Esophagus mucosa (tissue), 1 donor: ENCODE measurements at places on chromosomes 2 and 18.
A peak's percentile ranks its signal among the peaks of the same experiment; 100 is the strongest.

- ATAC-seq, result peak; percentile 88
Measured at GRCh38 chr2:157327621-157328500, 2.2 kb upstream of the ERMN start.

- no peak for ATAC-seq
Measured at GRCh38 chr2:226423498-226423960, 376.1 kb downstream of the IRS1 start.

GRCh38 chr2:231604101-231604684 lies 11.5 kb downstream of the TEX44 start:
- peak; percentile 2 for ATAC-seq

DNA sequence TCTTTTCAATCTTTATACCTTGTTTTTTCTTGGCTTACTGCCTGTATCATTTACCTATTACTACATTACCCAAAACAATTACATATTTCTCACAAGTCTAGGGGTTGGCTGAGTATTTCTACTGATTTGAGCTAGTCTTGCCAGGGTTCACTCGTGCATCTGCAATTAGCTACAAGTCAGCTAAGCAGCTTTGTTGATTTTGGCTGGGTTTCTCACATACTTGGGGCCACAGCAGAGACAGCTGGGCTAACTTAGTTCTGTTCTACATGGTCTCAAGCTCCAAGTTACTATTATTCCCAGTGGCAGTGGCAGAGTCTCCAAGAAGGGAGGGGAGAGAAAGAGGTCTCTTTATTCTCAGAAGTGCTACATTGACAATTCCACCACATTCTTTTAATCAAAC lies 54.7 kb upstream of the SP5 start:
- no peak for ATAC-seq

DNA sequence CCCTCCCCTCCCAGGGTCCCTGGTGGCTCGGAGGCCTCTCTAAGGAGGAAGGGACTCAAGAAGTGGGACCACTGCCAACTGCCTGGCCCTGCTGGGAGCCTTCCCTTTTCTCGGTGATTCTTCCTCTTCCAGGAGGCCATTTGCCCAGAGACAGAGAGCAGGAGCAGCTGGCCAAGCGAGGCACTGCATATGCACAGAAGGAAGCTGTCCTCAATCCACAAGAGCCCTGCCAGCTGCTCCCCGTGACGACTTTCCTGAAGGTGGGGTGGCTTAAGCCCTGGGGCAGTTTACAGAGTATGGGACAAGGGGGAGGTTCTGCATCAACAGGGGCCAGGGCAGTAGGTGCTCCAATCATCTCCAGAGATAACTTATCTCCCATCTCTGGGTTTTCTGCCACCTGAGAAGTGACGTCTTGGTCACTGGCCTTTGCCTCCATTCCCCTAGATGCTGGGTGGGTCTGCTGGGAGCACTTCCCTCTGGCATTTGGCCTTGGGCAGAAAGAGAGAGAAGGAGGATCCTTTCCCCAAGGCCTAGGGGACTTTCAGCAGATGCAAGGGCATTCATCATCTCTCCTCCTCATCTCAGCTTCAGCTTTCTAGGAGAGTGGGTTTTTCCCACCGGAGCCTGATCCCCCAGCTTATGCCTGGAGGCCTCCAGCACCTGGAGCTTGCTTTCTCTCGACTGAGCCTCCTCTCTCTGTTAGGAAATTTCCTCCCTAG lies 28.5 kb downstream of the CIB4 start:
- no peak for ATAC-seq

GRCh38 chr18:12907258-12907925 lies 23.4 kb upstream of the PTPN2 start:
- ATAC-seq, result no peak

DNA sequence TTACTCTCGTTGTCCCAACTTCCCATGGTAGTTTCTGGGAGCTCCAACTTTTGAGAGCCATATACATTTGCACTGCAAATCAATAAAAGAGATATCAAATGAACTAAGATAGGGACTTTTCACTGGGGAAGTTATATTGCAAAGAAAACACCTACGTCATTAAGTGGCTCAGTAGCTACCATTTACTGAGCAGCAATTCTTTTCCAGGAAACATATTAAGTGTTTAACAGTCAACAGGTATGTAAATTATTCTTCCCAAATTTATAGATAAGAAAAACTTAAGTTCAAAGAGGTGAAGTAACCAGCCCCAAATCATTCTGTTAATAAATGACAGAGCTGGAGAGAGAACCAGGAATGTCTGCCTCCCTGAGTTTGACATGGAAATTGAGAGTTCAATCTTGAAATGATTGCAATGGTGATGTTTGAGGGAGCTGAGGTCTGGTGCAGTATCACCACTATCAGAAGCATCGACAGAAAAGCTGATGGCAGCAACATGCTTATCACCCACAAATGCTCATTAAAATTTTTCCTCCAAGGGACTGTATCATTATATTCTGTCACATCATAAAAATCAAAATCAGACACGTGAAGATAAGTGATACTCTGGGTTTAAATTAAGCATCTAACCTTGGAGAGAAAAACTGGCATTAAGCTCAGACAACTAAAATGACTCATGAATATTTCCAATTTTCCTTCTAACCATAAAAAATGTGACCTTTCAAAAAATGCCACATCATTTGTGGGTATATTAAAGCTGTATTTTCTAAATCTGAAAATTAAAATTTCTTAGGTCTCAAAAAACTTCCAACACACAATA lies 43.4 kb downstream of the GAREM1 start:
- ATAC-seq, result no peak

- no peak for ATAC-seq
Measured at GRCh38 chr2:210224591-210224940, 681 bp downstream of the ACADL start.

- no peak for ATAC-seq
Measured at GRCh38 chr2:105723431-105723830, 21.3 kb upstream of the NCK2 start.

DNA sequence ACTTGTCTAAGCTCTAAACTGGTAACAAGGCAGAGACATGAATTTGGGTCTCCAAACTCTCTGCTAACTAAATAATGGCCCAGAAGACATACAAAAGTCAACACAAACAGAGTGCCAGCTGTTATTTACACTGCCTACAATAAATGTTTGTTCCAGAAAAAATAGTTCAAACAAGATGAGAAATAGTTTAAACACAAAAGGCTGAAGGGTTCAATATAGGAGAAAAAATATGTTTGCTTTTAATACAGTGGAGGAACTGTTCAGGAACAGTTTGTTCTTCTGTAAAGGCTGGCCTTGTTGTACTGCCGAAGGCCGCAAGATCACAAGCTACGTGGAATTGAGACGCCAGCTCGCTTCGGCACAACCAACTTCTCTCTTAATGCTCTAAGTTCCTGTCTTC lies 74.6 kb downstream of the AFF3 start:
- ATAC-seq, result no peak

- no peak for ATAC-seq
Measured at GRCh38 chr18:76364282-76365259, 130.5 kb downstream of the ZNF516 start.

DNA sequence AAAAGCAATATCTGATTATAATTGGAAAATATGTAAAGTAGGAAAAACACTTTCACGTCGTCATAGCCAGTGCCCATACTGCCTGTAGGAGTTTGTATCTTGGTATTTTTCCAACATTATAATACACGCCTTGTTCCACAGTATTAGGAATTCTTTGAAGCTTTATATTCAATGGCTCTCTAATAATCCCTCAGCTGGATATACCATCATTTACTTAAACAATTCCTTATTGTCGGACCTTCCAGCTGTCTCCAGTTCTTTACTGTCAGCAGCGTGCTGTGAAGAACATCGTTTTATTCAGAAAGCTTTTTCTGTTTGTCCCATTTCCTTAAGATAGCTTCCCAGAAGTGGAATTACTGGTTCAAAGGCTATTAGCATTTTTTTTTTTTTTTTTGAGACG lies 31.7 kb downstream of the ATP6V1C2 start:
- ATAC-seq, result no peak

DNA sequence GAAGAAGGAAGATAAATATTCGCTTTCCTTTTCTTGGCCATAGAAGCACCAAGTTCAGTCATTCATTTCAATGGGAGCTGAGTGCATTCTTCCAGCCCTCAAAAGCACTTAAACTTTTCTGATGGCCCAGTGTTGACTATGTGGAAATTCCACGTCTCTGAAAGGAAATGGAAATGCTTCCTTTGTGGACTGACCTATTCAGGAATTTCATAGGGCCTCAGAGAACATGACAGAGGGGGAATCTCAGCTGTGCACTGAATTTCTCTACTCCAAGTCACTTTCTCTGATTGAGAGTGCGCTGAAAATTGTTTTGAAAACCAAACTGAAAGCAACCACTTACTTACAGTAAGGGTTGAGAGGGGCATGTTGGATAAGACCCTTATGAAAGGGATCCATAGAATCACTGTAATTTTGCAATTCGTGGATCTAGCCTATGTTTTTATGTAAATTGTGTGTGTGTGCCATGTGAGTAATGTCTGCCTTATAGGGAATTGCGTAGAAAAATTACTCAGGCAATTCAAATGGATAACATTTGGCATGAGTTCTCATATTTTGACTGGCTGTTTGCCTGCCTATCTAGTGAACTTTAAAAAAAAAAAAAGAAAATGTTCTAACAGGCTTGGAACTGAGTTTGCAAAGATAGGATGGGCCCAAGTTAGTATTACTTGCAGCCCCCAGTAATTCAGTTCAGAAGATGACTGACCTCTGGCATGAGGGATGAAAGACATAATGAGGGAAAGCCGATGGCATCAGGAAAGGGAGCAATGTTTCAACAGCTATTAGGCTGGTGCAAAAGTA lies 437.0 kb downstream of the PTPRM start:
- ATAC-seq, result no peak

DNA sequence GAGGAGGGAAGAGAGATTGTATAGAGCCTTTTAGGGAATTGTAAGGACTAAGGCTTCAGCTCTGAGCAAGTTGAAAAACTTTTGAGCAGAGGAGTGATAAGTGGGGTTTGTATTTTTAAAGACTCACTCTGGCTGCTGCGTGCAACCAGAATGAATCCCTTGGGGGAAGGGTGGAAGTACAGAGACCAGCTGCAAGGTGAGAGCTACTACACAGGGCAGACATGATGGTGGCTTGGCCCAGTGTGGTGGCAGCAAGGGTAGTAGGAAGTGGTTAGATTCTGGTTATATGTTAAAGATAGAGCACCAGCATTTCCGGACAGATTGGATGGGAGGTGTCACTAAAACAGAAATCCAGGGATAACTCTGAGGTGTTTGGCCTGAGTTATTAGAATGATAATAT lies 10.1 kb upstream of the SESTD1 start:
- ATAC-seq, result peak; percentile 37

DNA sequence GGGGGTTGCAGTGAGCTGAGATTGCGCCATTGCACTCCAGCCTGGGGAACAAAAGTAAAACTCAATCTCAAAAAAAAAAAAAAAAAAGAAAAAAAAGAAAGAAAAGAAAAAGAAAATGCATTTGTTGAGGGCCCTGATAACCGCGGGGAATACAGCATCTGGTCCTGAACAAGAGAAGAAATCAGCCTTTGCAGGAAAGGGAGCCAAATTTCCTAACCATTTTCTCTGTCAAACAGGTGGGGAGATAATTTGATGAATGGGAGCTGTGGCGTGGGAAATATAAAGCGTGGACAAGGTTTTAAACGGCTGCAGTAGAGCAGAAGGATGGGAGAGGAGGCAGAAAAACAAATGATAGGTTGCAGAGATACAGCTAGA lies 864 bp downstream of the E2F6 start:
- ATAC-seq, result no peak

- no peak for ATAC-seq
Measured at GRCh38 chr2:84908948-84909713, 3.7 kb downstream of the TMSB10 start.

DNA sequence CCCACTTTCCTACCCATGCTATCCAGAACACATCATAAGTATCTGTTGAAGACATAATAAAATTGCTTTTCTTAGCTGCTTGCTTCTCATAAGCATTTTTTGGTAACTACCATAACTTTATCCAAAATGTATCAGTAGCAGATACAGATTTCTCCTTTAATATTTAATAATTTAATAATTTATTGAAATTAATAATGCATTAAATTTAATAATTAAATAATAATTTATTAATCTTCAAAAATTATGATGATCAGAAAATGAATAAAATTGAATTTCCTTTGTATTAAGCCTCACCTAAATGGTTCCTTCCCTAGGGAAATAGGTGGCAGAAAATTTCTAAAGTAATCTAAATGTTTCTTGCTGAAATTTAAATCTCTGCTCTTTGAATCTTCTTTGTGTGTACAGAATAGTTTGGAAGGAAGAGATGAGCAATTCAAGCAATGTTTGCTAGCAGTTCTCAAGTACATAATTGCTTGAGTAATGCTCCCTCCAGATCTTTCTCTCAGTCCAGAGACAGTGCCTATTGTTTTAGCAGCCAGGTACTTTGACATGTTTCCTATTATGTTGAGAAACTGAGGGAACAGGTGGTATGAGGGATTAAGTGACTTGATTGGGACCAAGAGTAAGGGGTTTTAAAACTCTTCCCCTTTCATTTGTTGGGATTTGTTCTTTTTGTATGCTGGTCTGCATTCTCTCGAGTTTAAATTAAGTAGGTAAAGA lies 123.1 kb upstream of the CYP26B1 start:
- no peak for ATAC-seq

DNA sequence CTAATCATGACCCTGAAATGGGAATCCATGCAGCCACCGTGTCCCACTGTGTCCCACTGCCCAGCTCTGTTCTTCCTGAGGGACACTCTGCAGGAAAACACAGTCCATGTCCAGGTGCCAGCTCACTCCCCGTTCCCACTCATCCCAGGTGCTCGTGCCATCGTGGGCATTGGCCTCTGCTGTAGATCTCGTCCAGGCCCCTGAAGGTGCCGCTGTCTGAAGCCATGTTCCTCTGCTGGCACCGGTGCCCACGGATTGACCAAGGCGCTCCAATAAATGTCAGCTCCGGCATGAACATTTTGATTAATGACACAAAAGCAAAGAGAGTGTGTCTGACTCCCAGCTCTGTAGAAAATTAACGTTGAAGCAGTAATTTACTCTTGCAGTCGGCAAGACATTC lies 280.1 kb upstream of the SALL3 start:
- ATAC-seq, result no peak

DNA sequence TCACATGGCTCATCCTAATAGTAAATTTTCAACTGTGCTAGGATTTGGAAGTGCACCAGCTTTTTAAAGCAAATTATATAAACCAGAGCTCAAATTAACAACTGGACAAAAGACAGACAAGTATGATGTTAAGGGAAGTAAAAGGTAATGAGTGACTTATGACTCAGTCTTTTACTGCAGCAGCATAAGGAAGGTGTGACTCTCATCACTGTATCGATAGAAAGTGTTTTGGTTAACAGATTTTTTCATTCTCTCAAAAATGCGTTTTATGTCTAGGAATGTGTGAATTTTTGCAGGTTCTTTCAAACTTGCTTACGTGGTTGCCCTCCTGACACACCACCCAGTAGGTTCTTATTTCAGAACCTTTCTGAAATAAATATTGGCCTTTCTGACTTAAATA lies 244.2 kb upstream of the BOD1L2 start:
- ATAC-seq, result no peak

GRCh38 chr18:8365006-8365405 lies 244.2 kb upstream of the RAB12 start:
- no peak for ATAC-seq

DNA sequence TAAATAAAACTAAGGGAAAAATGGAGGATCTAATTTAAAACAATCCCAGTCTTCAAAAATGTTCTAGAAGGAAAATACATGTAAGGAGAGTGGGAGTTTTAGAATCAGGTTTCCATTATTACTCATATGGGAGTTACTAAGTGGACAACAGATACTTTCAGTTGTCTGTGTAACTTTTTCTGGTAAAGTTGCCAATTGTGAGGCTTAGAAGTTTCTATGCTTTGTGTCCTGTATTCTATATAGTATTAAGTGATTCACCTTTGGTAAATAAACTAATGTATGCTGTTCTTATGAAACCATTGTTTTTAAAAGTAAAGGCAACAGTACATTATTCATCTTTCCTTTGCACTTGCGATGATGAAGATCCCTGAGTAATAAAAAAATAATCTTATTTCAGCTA lies 274.9 kb downstream of the NR4A2 start:
- ATAC-seq, result peak; percentile 80
